Stomach (tissue), 19 donors: ENCODE measurements at places on chromosomes 5 and 9. TPM values are rescaled to one million over a fixed set of nuclear protein-coding genes. Genes with fewer than 3 reads are reported as not detected.

DNA sequence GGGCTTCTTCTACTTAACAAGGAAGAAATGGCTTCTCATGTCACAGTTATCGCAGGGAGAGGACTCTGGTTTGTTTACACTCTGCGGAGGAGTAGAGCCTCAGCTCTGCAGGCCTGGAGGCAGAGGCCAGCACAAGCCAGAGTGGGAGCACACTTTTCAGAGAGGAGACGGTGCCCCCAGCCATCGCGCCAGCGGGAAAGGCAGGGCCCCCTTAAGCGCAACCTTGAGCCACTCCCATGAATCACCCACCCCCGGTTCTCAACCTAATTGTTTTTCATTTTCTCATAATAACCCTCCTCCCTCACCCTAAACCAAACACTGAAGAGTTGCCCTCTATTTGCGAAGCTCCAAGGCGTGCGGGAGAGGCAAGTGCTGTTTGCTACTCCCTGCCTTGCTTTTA, 208.4 kb upstream of the TBCA start:
- no peak for DNase-seq

DNA sequence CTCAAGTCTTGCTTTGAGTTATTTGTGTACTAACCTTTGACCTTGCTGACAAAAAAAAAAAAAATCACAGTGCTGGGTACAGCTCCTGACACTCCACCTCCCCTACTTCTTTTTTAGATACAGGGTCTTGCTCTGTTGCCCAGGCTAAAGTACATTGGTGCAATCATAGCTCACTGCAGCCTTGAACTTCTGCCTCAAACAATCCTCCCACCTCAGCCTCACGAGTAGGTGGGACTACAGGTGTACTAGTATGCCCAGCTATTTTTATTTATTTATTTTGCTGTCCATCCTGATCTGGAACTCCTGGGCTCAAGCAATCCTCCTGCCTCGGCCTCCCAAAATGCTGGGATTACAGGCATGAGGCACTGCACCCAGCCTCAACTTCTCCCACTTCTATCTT, 57.2 kb upstream of the KCNMB1 start:
- no peak for DNase-seq

The WNK2 gene
- total RNA-seq: 700 TPM

DNA sequence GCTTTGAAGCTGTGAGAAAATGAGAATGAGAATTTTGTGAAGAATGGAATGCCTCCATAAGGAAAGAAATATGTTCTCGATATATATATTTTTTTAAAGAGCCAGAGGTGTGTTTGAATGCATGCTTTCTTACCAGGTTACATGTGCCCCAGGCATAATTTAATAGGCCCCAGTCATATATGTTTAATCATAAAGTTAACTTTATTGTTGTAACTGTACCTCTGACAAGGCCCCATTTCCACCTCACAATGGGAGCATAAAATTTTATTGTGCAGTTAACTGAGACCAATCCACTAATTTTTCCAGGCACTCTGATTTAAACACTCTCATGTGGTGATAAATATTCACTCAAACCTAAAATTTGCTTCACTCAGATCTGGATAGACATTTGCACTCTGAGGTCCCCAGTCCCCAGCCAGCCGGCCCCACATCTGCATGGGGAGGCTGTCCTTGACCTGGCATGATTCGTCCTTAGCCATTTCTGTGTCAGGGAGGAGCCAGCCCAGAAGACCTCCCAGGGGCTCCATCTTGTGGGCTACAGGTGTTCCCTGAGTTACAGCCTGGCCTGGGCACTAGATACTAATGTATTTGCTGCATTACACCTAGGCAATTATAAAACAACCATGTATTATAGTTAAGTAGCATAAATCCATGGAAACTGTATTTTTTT, 245.8 kb downstream of the MTRR start:
- DNase-seq: no peak

The PCDHB5 gene
- total RNA-seq: 0.58 TPM

GRCh38 chr9:83920469-83920926, 734 bp downstream of the KIF27 start:
- no peak for DNase-seq

The RANBP17 gene
- 22.3 TPM for total RNA-seq

- DNase-seq: no peak
These were observed 4.2 kb upstream of the ZNF346 start for GRCh38 chr5:177018341-177018740.

GRCh38 chr5:7317751-7318150, 78.2 kb upstream of the ADCY2 start:
- no peak for DNase-seq

DNA sequence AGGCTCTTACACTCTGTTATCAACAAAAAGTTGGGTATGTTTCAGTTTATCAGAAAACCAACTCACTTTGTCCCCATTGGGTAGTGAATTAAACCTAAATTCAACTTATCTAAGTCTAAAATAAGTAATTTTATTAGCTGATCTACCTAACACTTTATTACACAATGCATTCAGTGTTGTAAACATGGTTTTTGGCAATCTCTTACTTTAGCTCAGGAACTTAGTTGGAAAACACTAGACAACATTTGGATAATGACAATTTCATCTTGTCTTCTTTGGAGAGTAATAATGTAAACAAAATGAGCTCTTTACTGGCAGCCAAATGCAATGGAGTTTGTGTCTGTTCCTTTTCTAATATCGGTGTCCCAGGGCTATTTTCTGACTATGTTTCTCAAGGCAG, 33.0 kb downstream of the FGF10 start:
- no peak for DNase-seq

DNA sequence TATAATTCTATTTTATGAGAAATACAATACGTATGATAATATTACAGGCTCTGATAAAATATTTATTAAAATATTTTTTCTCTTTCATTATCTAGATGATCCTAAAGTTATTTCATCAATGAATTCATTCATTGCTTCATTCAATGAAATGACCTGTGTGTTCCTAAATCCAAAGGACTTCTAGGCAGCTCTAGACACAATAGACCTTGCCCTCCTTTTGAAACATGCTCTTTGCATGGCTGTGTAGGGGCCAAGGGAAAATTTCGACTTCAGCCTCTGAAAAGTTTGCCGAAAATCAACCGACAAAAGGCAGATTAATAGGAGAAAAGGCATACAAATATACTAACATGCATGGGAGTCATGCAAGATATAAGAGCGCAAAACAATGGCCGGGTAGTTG, 402.0 kb downstream of the ELAVL2 start:
- no peak for DNase-seq

- peak; percentile 78 for DNase-seq
These were observed 23.7 kb upstream of the TAS2R1 start for GRCh38 chr5:9653811-9654210.

The DOCK2 gene
- total RNA-seq: 3.2 TPM

The ITGA2 gene
- 5.9 TPM for total RNA-seq

The BTNL3 gene
- total RNA-seq: 0.58 TPM

DNA sequence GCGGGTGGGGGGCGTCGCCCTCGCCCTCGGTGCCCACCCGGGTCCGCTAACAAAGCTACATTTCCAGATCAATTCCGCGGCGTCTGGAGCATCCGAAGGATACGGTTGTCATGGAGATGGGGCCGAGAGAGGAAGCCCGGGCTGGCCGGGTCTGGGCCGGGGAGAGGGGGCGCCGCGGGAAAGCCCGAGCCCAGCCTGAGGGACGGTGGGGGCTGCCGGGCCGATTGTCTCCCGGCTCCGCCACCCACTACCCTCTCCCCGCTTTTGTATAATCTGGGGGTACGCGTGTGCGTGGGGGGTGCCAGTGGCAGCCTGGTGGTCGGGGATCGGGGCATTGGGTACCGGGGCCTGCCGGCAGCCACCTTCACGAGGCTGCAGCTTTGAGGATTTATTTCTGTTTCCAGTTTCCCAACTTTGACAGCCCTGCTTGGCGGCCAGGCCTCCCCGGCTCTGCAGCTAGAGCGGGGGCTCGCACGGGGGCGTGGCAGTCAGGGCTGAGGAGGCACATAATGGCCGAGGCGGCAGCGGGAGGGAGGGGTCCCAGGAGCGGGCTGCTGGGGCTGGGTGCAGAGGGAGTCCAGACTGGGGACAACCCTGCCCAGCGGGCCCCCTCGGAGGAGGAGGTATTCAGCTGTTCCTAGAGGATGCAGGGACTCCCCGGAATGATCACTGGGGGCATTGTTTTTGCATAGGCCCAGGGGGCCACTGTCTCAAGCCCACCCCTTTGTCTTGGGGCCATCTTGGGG, 626 bp downstream of the PSD2 start:
- peak; percentile 40 for DNase-seq

GRCh38 chr5:115424030-115424429, 120.5 kb downstream of the FEM1C start:
- DNase-seq: no peak
